ENCODE measurements at places on chromosomes 2 and 18.

- DNase-seq = no peak
Measured at GRCh38 chr2:233915128-233915527, 2.0 kb upstream of the TRPM8 start.

DNA sequence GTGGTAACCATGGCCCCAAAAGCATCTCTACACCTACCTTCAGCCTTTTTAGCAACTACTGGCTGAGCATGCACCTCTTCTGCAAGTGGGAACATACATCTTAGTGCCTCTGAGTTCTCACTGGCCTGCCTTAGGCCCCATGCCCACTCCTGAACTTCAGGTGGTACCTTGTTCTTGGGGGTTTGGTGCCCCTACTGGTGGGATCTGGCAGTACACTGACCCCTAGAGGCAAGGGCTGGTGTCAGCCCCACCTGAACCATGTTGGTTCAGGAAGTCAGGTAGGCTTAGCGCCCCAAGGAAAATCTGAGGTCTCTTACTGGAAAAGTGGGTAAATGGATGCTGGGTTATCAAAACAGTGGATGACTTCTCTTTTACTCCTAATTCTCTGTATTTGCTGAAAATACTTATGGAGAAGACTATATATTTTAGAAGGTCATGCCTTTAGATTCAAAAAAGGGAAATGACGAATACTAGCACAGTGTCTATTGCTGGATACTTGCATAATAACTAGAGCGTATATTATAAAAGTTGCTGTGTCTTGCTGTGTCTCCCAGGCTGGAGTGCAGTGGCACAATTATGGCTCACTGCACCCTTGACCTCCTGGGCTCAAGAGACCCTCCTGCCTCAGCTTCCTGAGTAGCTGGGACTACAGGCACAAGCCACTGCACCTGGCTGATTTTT lies 84.6 kb downstream of the RAB31 start:
- no peak for DNase-seq

GRCh38 chr18:45321520-45321919 lies 293.8 kb upstream of the SLC14A2 start:
- DNase-seq = no peak

DNA sequence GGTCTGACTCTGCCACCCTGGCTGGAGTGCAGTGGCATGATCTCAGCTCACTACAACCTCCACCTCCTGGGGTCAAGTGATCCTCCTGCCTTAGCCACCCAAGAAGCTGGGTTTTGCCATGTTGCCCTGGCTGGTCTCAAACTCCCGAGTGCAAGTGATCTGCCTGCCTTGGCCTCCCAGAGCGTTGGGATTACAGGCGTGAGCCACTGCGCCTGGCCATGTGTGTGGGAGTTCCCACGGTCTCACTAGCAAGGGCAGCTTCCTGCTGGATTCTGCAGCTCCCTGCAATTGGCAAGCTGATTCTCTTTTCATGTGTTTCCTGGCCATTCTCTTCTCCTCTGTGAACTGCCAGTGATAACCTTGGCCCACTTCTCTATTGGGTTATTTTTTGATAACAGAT lies 84.0 kb downstream of the USP40 start:
- no peak for DNase-seq

DNA sequence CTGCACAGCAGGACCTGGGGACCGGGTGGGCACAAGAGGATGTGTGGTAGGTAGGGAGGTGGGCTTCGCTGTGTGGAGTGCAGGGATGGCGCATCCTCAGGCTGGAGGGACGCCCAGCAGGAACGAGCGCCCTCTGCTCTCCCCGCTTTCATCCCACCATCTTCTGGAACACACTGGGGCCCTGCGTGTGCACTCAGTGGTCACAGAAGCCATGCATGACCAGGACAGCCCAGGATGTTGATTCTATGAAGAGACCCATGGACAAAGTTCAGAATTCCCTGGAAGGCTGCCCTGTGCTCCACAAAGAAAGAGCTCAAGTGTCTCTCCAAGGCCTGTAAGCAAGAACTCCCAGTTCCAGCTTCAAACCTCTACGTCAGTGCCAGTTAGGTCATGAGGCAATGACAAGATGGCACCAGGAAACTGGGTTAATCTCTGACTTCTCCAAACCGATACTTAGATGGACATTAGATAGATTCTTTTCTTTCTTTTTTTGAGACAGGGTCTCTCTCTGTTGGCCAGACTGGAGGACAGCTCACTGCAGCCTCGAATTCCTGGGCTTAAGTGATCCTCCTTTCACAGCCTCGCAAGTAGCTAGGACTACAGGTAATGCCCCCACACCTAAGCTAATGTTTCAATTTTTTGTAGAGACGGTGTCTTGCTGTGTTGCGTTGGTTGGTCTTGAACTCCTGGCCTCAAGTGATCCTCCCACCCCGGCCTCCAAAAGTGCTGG lies 3.4 kb downstream of the SLC66A2 start:
- DNase-seq = no peak

DNA sequence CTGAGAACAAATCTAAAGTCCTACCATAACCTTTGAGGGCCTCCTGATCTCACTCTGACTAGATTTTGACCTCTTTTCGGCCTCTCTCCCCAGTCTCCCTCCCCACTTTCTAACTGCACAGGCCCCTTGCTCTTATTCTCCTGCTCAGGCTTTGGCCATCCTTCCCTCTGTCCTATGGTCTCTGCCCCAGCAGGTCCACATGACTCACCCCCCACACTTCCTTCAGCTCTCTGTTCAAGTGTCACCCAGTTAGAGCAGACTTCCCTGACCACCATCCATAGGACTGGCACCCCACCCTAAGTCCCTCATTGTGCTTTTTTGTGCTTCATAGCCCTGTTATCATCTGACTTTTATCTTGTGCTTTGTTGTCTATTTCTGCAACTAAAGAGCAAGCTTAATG lies 41.2 kb upstream of the NT5C1B start:
- no peak for DNase-seq

DNA sequence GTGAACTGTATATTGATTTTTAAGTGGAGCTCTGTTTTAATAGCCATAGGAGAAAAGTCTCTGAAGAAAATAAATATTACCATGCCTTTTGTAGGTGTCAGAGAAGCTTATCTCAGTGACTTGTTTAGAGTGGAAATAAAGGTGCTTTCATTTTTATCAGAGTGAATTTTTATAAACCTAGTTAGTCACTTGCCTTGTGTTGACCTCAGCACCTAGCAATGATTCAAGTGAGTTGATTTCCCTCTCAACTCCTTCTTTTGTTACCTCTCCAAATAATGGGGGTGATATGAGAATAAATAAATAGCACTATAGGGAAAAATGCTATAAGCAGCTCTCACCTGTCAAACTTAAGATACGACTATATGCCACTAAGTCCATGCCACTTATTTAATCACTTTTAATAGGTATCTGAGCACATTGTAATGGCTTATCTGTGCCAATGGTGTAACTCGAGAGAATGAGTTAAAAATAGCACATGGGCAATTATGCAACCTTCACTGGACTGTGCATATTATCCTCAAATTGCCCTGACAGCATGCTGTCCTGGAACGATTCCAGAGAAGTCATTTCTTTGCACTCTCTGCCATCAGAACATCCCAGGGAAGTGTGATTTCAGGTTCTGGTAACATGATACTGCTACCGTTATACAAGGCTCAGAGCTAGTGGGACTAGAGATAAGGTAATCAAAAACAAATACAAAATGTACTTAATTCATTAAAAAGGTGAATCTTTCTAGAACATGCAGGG lies 290.8 kb downstream of the CCDC85A start:
- DNase-seq = no peak

- DNase-seq = no peak
Measured at GRCh38 chr2:36731941-36732672, 35.6 kb downstream of the VIT start.

GRCh38 chr2:149594411-149594810 lies 6.8 kb upstream of the MMADHC start:
- no peak for DNase-seq

- no peak for DNase-seq
Measured at GRCh38 chr2:227500301-227500630, 28.3 kb downstream of the AGFG1 start.
